ENCODE measurements at places on chromosomes 7 and 10. TPM values are rescaled to one million over a fixed set of nuclear protein-coding genes. Genes with fewer than 3 reads are reported as not detected.

Gene DPYSL4
- 1.7 TPM for total RNA-seq

Gene NUB1
- total RNA-seq, result 41.4 TPM

Gene MRLN
- 5.7 TPM for total RNA-seq

Gene IFIT2
- total RNA-seq, result 18.7 TPM

Gene ANXA7
- 54.0 TPM for total RNA-seq

Gene PPP1R9A
- 28.6 TPM for total RNA-seq

Gene AQP1
- 70.9 TPM for total RNA-seq

Gene HOGA1
- total RNA-seq, result 0.53 TPM

Gene CPA4
- 3.8 TPM for total RNA-seq

Gene SPDYE11
- not detected for total RNA-seq

Gene CCDC146
- total RNA-seq, result 25.7 TPM

- DNase-seq, result no peak
These were observed 105.2 kb upstream of the PRPS1L1 start for GRCh38 chr7:18132811-18133210.

- no peak for DNase-seq
These were observed 58.1 kb upstream of the DGKI start for GRCh38 chr7:137904833-137905232.

DNA sequence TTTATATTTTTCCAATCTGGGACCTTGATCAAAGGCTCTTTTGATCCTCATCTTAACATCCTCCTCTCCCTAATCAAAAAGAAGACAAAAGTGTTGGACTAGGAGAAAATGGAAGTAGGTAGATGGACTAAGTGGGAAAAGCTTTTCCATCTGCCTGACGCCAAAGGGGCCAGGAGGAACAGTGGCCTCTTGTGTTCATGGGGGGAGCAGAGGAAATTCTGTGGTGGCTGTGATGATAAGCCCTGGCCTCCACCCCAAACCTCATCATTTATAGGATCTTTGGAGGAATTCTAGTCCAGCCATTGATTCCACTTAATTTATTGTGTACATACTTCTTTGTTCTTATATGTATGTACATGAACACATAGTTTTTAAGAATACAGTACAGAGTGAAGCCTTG is 21.7 kb downstream of the ZNF365 start:
- no peak for DNase-seq

DNA sequence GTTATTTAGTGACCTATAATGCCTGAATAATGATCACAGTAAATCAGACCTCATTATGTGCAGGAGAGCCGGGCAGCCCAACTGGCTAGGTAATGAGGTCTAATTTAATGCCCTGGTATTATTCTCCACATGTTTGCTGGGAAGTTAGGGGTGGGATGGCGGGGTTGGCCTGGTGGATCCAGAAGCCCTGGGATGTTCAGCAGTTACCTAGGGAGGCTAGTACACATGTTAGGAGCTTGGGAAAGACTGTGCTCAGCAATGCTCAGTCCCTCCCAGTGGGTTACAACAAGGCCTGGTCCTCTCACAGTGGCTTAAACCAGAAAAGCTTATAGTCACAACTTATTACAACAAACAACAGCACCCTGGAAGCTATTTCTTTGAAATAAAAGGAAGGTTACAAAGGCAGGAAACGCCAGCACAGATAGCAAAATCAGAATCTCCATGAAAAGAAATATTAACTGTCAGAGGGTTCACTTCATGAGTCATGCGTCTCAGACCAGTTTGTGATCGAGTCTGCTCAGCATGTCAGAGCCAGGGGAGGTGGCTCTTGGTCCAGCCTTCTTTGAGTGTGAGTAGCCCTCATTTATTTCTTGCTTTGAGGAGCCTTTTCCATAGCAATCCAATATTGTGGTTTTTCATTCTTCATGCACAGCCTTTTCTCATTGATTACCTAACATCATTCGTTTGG is 418.6 kb upstream of the NPVF start:
- DNase-seq, result no peak

- peak; percentile 2 for DNase-seq
These were observed 46.6 kb downstream of the ALOX5 start for GRCh38 chr10:45420453-45421192.

DNA sequence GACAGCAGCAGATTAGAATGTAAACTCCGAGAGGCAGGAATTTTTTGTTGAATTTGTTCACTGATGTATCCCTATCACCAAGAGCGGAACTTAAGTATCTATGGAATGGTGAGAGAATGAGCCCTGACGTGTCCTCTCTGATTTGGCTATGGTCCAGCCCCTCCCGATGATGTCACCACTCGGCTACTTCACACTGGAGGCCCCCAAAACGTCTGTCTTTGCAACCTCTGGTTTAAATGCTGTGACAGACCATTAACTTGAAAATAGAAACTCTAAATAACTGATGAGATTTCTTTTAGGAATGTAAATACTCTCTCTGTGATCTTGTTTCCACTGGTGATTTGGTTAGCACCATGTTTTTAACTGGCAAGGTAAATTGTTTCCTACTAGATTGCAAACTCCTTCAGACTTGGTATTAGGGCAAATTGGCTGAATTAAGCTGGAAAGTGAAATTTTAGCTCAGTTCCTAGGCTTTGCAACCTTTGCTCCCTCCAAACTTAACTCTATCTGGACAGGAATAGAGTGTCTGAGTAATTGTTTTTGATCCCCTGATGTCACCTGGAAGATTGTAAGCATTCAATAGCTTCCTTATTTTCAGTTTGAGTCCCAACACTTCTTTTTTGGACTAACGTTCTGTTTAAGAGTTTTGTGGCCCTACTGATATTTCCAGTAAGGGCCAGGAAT is 19.1 kb downstream of the SLC16A12 start:
- DNase-seq, result peak; percentile 70

- no peak for DNase-seq
These were observed 763 bp downstream of the PITX3 start for GRCh38 chr10:102240467-102241031.

- no peak for DNase-seq
These were observed 14.1 kb downstream of the ZNF467 start for GRCh38 chr7:149759093-149759860.

- no peak for DNase-seq
These were observed 13.3 kb downstream of the ZNF655 start for GRCh38 chr7:99571768-99572167.

DNA sequence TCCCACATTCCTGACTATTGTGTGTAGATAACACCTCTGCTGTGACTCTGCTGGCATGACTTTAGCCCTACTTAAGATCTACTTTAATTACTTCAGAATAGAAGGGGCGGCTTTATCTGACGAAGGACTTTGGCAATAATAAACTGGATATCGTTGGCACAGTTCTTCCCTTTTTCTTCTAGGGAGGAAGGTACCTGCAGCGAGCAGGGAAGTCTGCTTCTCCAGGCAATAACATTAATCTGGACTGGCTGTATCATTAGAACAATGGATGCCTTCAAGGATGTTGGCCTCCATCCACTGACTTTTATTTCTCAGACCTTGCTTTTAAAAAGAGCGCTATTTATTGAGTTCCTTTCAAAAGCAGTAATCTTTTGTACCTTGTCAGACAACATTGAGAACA is 172.6 kb upstream of the THSD7A start:
- DNase-seq, result no peak

- DNase-seq, result no peak
These were observed 7.8 kb downstream of the RPS24 start for GRCh38 chr10:78041170-78042057.

- DNase-seq, result no peak
These were observed 48.6 kb upstream of the ITPRID1 start for GRCh38 chr7:31465285-31465684.

- no peak for DNase-seq
These were observed 882.3 kb downstream of the PCDH15 start for GRCh38 chr10:53918755-53919154.

DNA sequence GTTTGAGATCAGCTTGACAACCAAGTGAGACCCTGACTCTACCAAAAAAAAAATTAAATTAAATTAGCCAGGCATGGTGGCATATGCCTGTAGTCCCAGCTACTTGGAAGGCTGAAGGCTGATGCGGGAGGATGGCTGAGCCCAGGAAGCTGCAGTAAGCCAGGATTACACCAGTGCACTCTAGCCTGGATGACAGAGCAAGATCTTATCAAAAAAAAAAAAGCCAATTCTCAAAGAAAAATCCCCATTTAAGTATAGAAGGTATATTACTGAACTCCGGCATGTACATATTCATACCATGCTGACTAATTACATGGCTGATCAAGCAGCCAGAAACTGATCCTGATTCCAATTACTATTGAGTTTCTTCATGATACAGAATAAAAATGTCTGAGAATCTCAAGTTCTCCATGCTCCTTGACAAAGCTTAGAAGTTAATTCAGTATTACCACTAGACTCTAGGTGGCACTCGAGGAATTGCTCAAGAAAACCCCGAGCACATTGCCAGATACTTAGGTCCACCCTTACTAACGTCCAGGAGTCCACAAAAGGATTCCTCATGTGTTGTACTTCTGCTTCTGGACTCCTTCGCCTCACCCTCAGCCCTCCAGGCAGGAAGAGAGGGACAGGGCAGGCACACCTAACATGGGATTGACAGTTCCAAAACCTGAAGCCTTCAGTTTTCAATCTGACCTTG is 148.9 kb downstream of the PARD3 start:
- DNase-seq, result peak; percentile 80

GRCh38 chr10:30529373-30529998 is 95.5 kb downstream of the MAP3K8 start:
- DNase-seq, result no peak

DNA sequence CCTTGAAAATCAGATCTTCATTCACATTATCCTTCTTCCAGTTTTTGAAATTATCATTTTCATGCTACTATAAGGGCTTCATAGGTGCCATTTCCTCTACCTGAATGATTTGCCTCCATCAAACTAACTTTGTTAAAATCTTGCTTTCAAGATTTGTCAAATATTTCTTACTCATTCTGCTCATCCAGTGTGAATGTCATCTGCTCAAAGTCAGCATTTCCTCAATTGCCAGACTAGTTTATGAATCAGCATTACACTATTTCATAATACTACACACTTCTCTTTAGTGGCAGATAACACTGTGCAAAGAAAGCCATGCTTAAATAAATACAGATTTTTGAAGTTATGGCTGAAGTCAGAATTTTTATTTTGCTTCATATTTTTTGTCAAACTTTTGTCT is 21.3 kb upstream of the LIPF start:
- no peak for DNase-seq

DNA sequence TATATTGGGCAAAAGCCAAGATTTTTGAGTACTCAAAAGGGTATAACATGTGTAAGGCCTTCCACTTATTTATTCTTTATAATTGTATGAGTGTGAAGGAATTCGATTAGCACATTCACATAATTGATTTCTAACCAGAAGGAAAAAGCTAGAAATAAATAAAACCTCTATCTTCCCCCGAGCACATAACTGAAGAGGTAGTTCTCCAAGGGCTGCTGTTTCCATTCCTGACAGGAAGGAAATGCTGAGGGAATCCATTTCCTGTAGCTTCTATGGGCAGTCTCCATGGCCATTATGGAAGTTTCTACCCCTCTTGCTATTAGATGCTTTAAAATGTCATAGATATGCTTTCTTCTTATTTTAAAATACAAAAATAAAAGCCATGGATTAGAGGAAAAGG is 70.5 kb upstream of the ABCB5 start:
- no peak for DNase-seq

DNA sequence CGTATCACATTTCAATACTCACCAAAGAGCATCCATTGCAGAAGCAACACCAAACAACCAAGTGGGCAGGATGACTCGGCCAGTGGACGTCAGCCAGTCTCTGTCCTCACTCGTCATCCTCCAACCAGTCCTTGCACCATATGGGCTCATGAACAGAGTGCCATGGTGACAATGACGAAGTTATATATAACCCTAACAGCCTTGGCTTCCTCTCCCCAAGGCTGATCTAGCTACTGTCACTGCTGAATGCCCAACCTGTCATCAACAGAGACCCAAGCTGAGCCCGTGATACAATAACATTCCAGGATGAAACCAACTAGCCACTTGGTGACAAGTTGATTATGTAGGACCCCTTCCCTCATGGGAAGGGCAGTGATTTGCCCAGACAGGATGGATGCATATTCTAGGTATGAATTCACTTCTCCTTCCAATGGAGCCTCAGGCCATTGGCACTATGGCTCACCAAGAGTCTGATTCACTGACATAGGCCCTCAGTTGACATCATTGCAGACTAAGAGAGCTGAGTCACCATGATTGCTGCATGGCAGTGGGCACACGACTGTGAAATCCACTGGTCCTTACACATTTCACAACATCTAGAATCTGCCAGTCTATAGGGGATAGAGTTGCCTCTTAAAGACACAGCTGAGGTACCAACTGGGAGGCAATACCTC is 26.3 kb upstream of the PPIF start:
- no peak for DNase-seq

DNA sequence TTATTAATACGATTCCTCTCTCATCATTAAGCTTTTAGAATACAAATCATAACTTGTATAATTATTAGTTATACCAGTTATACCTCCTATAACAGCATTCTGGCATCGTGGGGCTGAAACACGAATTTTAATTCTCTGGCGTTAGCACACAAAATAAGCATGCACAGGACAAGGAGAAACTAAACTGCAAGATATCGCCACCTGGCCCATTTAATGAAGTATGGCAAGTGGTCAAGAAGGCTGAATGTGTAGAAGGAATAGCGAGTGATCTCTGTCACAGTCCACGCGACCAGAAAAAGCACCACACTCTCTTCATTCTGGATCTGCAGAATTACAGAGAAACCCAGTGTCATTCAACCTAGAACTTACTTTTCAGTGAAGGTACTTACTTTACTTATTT is 18.1 kb downstream of the HACD1 start:
- DNase-seq, result no peak

GRCh38 chr10:63055705-63056104 is 77.4 kb upstream of the NRBF2 start:
- DNase-seq, result no peak

- no peak for DNase-seq
These were observed 22.2 kb upstream of the CNTNAP2 start for GRCh38 chr7:146094356-146094755.

- no peak for DNase-seq
These were observed 47.7 kb downstream of the CDK6 start for GRCh38 chr7:92788559-92789183.

GRCh38 chr7:150958062-150958552 is 20.0 kb downstream of the KCNH2 start:
- no peak for DNase-seq

GRCh38 chr10:43046288-43046991 is 30.4 kb upstream of the RET start:
- DNase-seq, result no peak

DNA sequence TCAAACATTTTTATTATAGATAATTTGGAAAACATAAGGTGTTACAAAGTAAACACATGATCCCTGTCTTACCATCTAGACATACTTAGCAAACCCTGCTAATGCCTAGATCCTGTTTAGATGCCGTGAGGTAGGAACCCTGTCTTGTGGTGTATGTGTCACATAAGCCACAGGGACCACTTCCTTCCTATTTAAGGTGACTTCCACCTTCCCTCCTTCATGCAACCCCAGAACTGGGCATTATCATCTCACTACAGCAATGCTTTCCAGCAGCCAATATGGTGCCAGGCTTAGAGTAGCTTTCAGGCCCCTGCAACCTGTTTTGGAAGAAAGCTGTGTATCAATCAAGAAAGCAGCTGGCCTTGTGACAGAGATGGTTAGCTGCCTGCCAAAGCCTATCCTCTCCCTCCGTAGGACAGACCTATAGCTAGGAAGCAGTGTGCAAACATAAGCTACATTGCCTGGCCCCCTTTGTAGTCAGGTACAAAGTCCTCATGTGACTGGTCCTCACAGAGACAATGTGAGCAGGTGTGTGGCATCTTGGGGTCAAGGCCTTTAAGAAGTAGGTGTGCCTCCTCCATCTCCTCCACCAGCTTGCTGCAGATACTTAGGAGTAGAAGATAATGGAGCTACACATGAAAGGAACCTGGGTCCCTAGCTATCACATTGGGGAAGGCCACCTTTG is 146.8 kb downstream of the SPAG6 start:
- no peak for DNase-seq

Data from urinary bladder (tissue), 4 donors.